ENCODE measurements at places on chromosomes 12 and 14. TPM values are rescaled to one million over a fixed set of nuclear protein-coding genes. Genes with fewer than 3 reads are reported as not detected.

SMIM41 gene
- total RNA-seq = 78.7 TPM

- DNase-seq = no peak
These were observed 50.3 kb downstream of the IFT81 start for GRCh38 chr12:110174373-110174996.

DNA sequence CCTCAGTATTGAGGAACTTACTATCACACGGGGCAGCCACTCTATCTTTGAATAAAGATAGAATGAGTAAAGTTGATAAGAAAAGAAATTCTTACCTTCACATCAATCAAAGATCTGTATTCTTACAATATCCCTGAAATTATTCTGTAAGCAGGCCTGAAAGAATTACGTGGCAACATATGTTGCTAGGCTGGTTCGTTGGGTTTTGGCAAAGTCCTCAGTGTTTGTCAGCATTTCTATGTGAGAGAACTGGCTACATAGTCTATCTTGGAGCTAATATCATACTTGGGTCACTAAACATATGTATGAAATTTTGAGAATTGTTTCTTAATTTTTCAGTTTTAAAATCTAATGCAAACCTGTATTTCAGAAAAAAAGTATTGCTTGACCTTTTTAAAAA is 412.2 kb upstream of the GARIN6 start:
- DNase-seq = no peak

DNA sequence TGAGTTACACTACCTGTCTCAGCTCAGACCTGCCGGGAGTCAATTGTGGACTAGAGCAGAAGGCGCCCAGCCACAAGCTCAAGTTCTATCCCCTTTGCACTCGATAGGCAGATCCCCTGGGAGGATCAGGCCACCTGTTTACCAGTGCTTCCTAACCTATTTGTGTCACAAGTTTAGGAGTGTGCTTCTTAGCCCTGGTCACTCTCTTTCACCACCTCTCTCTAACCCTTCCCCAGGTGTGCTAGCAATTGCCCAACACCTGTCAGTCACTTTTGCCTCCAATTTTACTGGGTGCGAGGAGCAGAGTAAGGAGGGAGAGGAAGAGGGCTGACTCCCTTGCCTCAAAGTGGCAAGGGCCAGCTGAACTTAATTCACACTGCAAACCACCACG is 745 bp upstream of the NAA30 start:
- no peak for DNase-seq

DNA sequence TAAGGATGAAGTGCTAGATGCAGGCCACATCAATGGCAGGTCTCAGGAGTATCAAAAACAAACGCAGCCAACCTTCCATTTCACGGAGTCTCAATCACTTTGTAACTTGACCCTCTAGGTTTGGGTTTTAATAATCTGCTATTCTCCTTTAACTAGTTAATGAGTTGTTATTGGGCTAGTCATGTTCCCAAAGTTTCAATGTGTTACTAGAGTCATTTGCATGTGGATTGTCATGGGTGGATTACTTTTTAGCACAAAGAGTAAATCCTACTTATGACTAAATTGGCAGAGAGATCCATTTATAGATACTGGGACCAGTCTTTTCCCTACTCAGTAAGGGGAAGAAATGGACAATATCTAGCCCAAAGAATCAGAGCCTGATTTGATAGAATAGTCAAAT is 151.0 kb downstream of the BCAT1 start:
- no peak for DNase-seq
